Type B pancreatic cell (in vitro differentiated cells): ENCODE measurements at places on chromosomes 7 and 10.

DNA sequence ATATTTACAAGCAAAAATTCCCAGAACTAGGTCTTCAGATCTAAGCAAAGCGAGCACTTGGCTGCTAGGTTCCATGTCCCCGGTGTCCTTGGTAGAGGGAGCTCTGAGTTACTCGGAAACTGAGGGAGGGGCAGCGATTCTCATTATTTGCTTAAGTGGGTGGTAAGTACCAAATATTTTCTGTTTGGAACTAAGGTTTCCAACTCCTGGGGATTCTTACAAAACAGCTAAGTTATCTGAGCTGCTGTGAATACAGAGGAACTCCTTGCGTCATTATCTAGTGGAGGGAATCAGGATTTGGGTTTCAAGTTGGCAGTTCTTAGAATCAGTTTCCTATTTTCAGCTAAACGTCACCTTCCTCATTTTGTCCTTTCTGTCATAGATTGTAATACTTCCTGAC lies 76.8 kb upstream of the IKZF1 start:
- no peak for DNase-seq

- DNase-seq, result peak; percentile 74
These were observed 743 bp downstream of the RBM17 start for GRCh38 chr10:6089334-6090219.

- DNase-seq, result no peak
These were observed 579.9 kb downstream of the AUTS2 start for GRCh38 chr7:70178211-70178610.

- no peak for DNase-seq
These were observed 7.1 kb upstream of the GSTO1 start for GRCh38 chr10:104247513-104248146.

DNA sequence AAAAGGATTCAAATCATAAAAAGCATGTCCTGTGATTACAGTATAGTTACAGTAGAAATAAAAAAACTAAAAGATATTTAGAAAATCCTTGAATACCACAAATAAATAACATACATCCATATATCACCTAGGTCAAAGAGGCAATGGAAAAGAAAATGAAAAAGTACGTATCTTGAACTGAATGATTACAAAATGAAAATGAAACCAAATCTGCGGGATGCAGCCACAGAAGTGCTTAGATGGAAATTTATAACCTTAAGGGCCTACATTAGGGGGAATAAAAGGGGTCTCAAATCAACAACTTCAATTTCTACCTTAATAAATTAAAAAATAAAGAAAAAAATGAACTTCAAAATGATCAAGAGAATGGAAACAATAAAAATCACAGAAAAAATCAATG lies 879.0 kb upstream of the CELF2 start:
- DNase-seq, result no peak
